NCI-H1105 treated with DMSO at 0.1 percent for 48 hours (cell line): ENCODE measurements at places on chromosomes 7 and 10.

- peak; percentile 27 for DNase-seq
These were observed 95.4 kb downstream of the ELMO1 start for GRCh38 chr7:37352974-37353948.

GRCh38 chr7:132065193-132065988, 509.0 kb upstream of the PODXL start:
- no peak for DNase-seq

DNA sequence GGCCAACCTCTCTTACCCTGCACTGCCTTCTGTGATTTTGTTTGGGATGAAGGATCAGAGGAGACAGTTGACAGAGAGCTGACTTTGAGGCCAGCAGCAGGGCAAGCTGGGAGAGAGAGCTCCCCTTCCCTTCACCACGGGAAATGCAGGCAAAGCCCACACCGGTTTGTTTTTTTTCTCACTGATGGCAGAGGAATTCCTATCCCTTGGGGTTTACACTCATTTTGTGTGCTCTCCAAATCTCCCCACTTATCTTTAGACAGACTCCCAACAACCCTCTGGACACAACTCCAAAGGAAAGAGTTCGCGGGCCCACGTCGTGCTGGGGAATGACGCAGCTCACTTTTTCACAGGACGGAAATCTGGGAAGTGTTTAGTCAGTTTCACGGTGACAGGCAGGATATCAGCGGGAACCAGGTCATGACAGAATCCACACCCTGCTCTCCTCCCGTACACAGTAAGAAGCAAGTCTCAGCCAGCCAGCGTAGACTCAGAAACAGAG, 68.3 kb upstream of the FAM171A1 start:
- DNase-seq = no peak

DNA sequence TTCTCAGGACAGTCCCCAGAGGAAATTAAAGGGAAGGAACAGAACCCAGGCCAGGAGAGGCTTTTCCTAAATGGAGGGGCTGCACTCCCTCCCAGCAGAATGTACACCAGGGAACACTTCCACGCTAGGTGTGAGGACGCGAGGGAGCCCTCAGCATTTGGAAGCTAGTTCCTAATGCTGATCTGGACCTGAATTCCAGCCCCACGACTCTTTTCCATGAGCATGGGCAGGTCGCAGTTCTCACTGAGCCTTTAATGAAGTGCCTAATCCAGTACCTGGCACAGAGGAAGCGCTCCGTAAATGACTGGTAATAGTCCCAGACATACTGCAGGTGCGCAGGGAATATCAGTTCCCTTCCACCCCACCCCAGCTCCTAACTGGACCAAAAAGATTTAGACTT, 1.1 kb downstream of the ALOX5 start:
- DNase-seq = no peak

- no peak for DNase-seq
These were observed 90.3 kb upstream of the CTTNBP2 start for GRCh38 chr7:117963264-117964197.

DNA sequence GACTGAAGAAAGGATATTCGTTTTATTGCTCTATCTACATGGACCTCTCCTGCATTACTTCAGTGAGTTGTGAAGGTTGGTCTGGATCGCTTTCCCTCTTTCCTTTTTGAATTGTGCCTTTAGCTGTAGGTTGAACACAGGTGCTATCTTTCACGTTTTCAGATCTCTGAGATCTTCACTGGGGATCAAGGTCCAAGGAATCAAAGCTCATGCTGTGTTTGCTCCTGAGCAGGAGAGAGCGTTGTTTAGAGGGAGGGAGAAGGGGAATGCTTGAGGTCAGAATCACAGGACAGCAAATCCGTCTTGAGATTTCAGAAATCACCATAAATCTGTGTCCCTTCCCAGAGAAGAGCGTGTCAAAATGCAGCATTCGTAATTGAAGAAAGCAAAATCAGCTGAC, 105.0 kb downstream of the INSYN2A start:
- no peak for DNase-seq

- DNase-seq = no peak
These were observed 561.7 kb downstream of the SDK1 start for GRCh38 chr7:3862774-3863173.

- DNase-seq = peak; percentile 3
These were observed 112.7 kb downstream of the CCNY start for GRCh38 chr10:35448687-35449662.

DNA sequence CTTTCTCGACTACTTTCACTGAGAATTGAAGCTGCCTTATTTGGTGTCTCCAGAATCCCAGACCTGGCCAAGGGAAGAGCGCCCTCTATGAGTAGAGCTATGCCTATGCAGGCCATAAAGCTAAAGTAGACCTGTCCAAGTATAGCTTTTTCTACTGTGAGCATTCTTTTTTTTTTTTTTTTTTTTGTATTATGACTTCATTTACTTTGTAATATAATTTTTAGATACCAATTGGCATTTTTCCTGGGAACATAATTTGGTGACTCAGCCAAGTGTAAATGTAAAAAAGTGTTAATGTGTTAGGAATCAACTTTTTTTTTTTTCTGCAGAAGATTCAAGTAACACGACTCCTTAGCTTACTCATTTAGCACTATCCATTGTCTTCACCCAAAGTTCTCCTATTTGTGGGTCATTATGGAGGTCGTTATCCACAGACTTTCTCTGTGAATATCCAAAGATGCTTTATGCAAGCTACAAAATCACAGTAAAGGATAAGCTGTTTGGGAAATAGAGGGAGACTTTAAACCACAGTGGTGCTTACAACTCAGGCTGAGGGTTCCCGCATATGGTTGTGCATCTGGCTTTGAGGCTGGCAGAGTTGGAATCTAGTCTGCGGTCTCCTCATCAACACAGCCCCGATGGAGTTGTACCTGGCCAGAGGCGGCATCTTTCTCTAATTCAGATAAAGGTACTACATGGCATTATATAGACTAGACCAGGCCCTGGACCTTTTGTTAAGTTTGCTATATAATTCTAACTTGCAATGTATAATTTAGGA, 1040.2 kb upstream of the SORCS1 start:
- DNase-seq = peak; percentile 14

GRCh38 chr10:45443101-45444009, 69.3 kb downstream of the ALOX5 start:
- no peak for DNase-seq

DNA sequence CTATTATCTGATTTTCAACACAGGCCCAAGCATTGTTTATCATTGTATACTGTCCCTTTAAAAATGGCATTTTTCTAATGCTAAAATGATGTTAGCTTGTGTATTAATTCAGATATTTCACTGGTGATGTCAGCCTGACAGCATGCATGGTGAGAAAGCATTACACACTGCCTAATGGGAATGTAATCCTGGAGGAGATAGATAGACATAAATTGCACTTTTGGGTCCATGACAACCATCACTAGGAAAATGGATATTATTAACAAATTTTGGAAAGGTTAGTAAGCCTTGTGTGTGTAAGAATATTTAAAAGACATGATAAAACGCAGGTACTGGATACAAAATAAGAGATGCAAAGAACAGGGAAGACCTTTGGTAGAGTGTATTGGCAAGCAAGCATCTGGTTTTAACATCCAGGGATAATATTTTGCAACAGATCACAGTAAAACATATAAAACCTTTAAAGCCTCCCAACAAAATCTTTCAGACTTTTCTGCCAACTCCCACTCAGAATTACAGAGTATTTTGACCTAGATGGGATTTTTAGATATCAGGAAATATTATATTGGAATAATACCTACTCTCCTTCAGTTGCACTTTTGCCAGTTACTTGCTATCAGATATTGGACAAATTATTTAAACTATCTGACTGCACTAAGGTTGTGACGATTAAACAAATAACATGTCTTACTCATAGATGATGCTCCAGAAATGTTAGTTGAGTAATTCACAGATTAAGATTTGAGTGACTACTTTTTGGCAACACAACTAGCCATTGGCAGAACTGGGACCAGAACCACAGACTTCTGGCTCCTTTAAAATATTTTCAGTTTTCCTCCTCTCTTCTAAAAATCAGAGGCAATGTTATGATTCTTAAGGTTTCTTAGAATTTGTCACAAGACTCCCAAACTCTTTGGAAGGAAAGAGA, 291.6 kb upstream of the SEMA3C start:
- DNase-seq = no peak

GRCh38 chr7:30303312-30304039, 19.1 kb downstream of the ZNRF2 start:
- DNase-seq = no peak

- DNase-seq = no peak
These were observed 114.8 kb downstream of the SH3PXD2A start for GRCh38 chr10:103740611-103741010.

GRCh38 chr10:47252093-47252780, 47.8 kb upstream of the GDF10 start:
- no peak for DNase-seq

- no peak for DNase-seq
These were observed 75.4 kb upstream of the PDSS1 start for GRCh38 chr10:26621889-26622711.

DNA sequence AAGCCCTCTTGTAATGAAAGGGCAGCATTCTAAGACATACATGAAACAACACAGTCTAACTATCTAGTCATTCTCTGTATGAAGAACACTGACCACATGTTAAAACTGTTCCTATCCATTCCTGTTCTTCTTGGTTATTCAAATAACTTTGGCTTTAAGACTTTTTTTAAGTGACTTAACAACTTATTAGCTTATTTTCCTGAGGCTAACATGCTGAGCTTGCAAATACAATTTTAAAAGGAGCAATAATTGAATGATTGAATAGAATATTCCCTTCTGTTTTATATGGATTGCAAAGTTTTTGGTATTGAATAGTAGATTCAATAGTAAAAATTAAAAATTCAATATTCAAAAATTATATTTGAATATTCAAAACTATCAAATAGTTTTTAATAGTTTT, 92.3 kb downstream of the HTR5A start:
- DNase-seq = no peak

GRCh38 chr10:4219901-4220300, 434.9 kb upstream of the KLF6 start:
- DNase-seq = no peak

GRCh38 chr10:1159131-1160061, 103.2 kb downstream of the WDR37 start:
- no peak for DNase-seq

GRCh38 chr10:112421731-112422130, 25.0 kb downstream of the ZDHHC6 start:
- no peak for DNase-seq

DNA sequence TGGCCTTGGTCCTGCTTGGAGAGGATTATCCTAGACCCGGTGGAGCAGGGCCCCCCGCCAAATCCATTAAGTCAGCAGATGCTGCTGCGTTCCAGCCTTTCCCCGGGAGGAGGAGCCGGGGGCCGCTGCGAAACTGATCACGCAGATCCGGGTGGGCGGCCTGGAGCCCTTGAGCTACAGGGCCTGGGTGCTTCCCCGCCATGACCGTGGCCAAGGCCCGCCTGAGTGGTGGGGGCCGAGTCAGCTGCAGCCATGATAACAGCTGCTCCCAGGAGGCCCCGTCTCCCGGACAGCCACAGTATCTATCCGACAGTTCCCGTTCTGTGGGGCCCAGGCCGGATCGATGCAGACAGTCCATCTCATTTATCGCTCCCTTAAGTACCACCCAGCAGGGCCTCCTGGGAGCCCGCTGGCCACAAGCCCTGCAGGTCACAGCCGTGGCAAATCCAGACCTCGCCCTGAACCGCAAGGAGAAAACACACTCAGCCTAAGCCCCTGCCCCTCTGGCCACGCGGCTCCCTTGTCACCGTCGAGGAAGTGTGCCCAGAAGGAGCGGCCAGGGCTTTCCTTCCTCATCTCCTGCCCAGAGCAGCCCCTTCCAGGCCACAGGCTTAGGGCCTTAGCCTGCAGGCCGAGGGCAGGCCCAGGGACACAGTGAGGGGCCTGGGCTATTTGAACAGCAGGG, 34.4 kb upstream of the SLC29A4 start:
- no peak for DNase-seq

DNA sequence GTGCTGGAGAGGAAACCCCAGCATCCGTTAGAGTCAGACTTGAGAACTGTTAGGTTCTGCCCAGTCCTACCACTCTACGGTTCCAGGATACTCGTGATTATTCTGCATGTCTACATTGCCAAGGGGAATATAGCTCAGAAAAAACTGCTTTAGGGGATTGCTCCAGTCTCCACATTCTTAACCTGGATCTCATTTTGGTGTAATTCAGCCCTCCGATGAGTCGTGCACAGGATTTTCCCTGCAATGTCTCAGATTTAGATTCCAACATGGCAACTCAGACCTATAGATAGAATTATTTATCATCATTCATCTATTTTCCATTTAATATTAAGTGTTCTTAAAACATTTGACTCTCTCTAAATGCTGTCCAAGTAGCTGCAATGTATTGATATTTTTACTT, 121.1 kb upstream of the ZEB1 start:
- DNase-seq = no peak

GRCh38 chr10:89203237-89203636, 3.9 kb downstream of the CH25H start:
- no peak for DNase-seq

DNA sequence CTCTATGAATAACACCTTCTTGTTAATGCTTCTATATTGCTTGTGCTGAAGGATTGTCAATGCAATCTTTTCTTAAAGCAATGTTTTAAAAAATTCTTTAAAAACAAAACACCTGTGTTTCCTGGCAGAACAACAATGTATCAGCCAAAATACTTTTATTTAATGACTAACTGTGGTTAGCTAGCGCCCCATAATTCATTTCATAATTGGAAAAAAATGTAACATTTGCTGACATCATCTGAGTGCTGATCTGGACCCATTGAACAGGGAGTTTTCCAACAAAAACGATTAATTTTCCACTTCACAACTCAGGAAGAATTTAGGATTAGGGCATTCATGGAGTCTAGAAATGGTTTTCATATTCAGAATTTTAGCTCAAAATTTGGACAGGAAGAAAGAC, 137.6 kb upstream of the CDK6 start:
- no peak for DNase-seq

DNA sequence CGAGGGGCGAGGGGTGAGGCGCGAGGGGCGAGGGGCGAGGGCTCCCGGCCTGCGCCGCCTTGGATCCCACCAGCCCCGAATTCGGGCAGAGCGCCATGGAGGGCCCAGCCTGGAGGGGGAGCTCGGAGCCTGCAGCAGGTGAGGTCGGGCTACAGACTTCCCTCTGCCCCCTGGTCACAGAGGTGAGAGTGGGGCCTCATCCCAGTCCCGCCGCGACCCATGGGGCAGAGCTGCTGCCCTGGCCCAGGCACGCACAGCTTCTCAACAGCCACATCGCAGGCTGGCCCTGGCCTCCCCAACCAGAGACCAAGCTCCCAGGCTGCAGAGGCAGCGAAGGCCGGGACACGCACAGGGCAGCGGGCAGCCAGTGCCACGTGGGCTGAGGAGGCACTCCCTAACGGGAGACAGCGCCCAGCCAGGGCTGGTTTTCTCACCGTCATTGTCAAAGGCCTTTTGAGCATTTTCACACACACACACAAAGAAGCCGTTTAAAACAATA, 191.8 kb downstream of the PTPRN2 start:
- no peak for DNase-seq

- DNase-seq = no peak
These were observed 8.1 kb downstream of the STK17A start for GRCh38 chr7:43590862-43591557.

- DNase-seq = no peak
These were observed 26.1 kb upstream of the CHCHD3 start for GRCh38 chr7:133108023-133108422.
